ENCODE measurements at places on chromosomes 3 and 15.
A peak's percentile ranks its signal among the peaks of the same experiment; 100 is the strongest.

DNA sequence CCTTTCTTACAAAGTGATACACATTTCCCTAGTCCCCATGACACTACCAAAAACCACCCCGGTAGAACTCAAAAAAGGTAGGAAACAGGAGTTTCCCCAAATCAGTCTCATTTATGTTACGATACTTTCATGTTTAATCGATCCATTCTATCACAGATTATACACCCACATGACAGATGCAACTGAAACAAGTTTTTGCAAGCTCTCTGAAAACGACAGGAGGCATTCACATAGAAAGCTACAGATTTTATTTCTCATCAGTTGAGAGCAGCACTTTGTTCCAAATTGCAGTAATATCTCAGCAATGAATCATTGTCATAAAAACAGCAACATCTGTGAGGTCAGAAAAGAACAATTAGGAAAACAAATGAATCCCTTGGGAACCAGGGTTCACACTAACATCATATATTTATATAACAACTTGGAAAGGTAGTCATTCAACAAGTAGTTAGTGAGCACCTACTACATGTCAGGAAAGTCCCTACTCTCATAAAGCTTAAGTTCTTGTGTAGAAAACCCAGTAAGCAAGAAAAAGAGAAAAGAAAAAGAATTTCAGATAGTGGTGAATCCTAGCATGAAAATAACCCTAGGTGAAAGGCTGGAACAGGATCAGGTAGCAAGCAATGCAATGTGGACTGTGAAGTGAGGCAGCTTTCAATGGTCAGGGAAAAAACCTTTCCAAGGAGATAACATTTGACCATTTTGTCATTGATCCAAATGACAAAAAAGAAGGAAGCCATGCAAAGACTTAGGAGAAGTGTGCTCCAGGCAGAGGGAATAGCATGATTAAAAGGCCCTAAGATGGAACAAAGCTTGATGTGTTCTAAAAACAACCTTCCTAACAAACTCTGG, 8.3 kb downstream of the PLD1 start:
- no peak for DNase-seq

- peak; percentile 71 for DNase-seq
Measured at GRCh38 chr3:16928386-16929132, 43.8 kb downstream of the PLCL2 start.

- DNase-seq, result no peak
Measured at GRCh38 chr15:63133786-63134185, 12.1 kb downstream of the LACTB start.

- DNase-seq, result no peak
Measured at GRCh38 chr15:40286061-40286532, 3.2 kb upstream of the ANKRD63 start.

All from cerebellar cortex (tissue), 1 donor.